Stimulated activated CD8-positive, alpha-beta memory T cell treated with anti-CD3 and anti-CD28 coated beads, Interleukin-4, amount 100 ng/mL, for 4 hours (primary cell): ENCODE measurements at places on chromosomes 1 and 21.

GRCh38 chr1:195733826-195734225, 874.4 kb downstream of the KCNT2 start:
- DNase-seq = no peak

DNA sequence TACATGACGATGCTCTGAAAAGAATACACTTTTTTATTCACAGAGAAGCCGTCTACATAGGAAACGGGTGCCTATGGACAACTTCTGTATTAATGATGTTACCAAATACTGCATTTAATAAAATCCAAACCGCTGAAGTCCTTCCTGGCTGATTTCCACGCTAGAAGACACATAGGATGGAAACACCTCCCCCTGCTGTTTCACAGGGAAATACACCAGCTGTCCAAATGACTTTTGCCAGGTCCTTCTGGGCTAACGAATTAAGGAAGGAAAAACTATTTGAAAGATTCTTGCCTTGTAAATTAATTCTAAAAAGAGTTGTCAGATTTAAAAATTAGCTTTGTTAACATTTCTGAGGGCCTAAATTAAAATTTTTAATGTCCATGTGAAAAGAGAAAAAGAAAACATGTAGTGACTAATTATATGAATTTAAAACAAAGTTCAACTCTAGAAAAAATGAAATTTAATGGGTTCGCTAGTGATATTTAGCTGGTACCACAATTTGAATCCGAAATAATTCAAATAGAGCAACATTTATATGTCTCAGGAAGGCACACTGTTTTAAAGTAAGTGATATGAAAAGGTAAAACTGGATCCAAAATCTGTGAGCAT, 146.0 kb downstream of the RERE start:
- DNase-seq = no peak

DNA sequence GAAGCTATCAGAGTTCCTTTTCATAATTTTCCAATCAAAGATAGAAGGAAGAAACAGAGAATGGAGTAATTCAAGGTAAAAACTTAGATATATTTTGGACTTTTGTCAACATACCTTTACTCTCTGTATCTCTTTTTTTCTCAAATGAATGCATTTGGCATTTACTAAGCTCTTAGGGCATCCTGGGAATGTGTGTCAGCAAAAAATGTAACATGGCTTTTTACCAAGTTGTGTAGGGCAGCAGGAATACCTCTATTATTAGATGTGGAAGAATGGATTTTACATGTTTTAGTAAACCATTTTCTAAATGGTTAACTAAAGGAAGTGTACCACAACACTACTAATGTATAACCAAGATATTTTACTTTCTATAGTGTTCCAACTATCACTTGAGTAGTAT, 4.2 kb upstream of the COL11A1 start:
- DNase-seq = no peak

DNA sequence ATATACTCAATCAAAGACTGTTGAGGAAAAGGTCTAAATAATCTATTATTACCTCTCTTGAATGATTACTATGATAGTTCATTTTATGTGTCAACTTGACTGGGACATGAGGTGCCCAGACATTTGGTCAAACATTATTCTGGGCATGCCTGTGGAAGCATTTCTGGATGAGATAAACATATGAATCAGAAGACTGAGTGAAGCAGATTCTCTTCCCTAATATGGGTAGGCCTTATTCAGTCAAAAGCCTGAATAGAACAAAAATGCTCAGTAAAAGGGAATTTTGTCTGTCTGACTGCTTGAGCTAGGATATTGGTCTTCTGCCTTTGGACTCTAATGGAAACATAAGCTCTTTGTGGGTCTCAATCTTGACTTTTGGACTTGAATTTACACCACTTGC, 73.3 kb upstream of the SOX13 start:
- DNase-seq = no peak

DNA sequence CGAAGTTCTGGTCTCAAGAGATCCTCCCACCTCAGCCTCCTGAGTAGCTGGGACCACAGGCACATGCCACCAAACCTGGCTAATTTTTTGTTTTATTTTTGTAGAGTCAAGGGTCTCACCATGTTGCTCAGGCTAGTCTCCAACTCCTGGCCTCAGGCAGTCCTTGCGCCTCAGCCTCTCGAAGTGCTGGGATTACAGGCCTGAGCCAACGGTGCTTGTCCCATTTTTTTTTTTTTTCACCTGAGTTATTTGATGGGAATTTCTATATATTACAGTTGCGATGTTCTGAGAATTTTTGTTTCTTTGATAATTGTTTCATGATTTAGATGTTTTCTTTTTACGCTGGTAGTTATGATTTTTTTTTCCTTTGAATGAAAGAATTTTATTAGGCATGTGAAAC, 2.5 kb downstream of the RABGAP1L start:
- DNase-seq = no peak

DNA sequence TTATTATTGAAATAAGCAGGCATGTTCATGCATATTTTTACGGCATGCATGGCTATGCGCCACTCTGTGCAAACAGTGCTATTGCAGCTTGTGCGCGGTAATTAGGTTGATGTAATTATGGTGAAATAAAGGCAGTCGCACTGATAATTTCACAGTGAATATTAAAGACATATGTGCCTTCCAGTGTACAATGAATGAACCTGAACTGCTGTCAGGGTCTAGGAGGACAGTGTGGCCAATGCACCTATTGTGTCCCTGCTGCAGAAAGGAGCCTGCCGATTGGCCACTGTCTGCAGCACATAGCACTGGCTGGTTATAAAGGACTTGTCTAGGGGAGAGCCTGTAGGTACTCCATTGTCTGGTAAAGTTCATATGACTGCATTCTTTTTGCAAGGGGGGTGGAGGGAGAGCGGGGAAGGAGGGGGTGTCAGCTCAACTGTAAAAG, 340.4 kb downstream of the USP25 start:
- no peak for DNase-seq

DNA sequence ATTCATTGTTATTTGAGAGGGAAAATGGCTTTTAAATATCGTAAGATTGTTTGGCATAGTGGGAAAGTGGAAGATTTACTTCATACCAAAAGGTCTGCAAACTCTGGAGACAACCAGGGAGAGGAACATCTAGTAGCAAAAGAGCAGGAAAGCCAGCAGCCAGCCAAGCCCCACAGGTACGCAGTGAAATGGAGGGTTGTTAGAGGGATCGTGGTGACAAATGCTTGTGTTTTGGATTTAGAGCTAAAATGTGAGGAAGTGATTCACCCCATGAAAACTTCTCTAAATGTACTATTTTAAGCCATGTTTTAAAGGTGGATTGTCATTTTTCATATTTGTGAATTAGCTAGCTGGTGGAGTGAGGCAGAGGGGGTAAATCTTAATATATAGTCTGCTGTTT, 69.3 kb downstream of the RPS6KC1 start:
- no peak for DNase-seq

DNA sequence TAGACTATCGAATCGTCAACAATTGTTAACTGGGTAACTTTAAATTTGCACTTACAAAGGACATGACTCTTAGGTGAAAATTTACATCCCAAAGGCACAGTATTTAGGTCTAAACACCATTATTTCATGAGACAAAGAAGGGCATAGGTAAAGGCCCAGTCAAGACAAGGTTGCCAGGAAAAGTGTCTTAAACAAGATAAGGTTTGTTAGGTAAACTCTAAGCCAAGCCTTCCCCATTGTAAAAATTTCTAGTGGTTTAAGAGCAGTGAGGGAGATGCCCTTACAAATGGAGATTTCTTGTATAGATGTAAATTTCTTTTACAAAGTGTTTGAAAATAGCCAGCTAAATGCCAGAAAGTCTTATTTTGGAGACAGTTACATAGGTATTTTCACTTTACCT, 36.9 kb upstream of the FNBP1L start:
- no peak for DNase-seq

DNA sequence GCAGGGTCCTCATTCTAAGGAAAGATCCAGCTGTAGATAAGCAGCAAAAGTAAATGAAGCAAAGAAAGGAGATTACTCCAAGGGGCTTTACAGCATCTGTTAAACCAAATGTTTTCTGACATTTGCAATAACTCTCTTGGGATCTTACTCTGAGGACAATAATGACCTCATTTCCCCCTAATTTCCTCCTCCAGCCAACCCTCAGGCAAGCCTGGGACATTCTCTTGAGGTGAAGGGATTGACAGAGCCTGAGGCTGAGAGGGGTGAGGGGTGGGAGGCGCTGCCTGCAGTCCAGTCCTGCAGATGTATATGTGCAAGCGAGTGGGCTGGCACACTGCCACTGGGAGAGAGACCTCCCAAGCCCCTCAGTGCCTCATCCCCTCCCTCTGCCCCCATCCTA, 40.5 kb upstream of the NEK2 start:
- no peak for DNase-seq

DNA sequence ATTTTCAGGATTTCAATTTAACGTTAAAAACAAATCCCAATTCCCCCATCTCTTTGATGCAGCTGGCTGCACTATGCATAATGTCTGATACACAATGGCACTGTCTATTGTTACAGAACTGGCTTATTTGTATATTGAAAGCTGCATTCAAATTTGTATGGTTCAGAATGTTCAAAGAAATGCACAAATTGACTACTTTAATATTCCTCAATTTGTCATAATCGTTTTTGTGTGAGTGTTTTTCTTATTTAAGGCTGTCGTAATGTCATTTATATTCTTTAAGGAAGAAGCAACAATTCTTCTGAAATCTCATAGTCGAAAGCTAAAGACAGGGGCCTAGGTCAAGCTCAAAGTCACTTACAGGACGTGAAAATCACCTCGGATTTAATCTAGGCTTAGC, 341.4 kb upstream of the ZRANB2 start:
- no peak for DNase-seq
